ENCODE measurements at places on chromosomes 13 and 19.

DNA sequence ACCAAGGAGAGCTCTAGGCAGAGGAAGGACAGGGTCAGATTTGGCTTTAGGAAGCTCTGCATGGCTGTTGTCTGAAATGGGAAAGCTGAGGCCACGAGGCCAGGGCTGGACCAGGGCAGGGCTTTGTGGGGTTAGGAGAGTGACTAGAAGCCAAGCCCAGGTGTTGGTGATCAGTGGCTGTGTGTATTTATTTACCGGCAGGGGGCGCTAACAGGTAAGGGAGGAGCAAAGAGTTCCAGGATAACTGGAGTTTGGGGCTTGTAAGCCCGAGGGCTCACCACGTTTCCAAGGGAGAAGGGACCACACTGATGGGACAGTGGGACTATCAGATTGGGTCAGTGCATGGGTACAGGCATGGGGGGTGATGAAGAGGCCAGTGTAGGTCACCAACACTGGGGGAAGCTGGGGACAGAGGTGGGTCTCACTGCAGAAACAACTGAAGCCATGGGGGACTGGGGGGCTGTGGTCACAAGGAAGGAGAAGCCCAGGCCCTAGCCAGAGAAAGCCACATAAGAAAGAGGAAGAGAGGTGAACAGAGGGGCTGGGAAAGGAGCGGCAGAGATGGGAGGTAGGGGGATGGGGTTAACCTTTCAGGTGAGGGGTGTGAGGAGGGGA, 3.9 kb downstream of the TMEM147 start:
- DNase-seq, result no peak

- DNase-seq, result no peak
These were observed 19.3 kb upstream of the DOCK9 start for GRCh38 chr13:98997011-98997730.

GRCh38 chr19:17721821-17722220, 2.5 kb downstream of the MAP1S start:
- DNase-seq, result no peak

DNA sequence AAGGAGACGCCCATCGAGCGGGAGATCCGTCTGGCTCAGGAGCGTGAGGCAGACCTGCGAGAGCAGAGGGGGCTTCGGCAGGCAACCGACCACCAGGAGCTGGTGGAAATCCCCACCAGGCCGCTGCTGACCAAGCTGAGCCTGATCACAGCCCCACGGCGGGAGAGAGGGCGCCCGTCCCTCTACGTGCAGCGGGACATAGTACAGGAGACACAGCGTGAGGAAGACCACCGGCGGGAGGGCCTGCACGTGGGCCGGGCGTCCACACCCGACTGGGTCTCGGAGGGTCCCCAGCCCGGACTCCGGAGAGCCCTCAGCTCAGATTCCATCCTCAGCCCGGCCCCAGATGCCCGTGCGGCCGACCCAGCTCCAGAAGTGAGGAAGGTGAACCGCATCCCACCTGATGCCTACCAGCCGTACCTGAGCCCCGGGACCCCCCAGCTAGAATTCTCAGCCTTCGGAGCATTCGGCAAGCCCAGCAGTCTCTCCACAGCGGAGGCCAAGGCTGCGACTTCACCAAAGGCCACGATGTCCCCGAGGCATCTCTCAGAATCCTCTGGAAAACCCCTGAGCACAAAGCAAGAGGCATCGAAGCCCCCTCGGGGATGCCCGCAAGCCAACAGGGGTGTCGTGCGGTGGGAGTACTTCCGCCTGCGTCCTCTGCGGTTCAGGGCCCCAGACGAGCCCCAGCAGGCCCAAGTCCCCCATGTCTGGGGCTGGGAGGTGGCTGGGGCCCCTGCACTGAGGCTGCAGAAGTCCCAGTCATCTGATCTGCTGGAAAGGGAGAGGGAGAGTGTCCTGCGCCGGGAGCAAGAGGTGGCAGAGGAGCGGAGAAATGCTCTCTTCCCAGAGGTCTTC, 7.1 kb downstream of the MISP start:
- no peak for DNase-seq

DNA sequence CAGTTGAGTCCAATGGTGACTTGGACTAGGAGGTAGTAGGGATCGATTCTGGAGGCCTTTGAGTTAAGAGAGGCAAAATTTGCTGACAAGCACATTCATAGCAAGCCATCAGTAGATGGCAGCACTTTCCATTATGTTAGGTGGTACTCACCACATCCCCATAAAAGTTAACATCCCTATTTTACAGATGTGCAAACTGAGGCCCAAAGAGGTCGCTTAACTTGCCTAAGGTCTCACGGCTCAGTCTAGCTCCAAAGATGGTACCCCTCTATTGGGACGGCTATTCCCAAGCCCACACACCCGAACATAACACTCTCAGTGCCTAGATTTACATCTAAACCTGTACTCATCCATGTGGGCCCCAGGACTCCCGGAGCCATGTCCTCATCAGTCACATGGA, 21.5 kb upstream of the FOSB start:
- DNase-seq, result no peak

GRCh38 chr13:39498471-39499114, 104.4 kb downstream of the LHFPL6 start:
- no peak for DNase-seq

DNA sequence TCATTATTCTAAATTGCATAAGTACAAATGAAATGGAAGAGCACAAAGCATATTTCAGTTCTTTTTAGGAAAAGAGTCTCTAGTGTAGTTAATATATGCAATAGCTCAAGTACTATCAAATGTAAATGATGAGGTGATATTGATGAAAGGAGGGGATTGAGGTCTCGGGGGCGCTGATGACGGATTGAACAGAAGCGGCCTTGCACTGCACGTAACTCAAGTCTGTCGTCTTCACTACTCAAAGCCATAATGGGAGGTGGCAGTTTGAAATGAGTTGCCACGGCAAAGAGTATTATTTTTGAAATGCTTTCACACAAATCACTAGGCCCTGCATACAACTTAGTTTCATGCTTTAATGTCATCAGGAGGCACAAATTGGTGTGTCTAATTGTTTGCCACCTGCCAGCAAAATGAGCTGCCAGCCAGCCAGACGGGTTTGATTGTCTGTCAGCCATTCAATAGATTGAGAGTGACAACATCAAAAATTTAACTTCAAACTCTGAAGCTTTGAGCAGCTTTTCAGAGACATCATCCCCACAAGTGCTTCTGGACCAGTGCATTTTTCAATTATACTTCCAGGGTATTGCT, 256.6 kb downstream of the NBEA start:
- DNase-seq, result no peak

DNA sequence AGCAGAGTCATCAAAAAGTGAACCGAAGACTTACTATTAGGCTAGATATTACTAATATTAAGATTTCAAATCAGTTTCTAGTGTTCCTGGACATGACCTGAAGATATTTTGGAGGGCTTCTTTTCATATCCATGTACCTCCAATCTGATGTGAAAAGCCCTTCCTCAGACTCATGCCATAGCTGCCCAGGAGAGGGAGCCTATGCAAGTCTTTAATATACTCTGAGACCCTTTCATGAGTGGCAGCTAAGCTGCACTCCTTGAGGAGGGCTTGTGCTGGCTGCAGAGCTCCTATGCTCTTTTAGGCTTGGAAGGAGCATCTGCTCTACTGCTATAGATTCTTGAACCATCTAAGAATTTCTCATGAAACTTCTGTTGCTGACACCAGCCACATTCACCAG, 715.3 kb downstream of the OLFM4 start:
- DNase-seq, result no peak

DNA sequence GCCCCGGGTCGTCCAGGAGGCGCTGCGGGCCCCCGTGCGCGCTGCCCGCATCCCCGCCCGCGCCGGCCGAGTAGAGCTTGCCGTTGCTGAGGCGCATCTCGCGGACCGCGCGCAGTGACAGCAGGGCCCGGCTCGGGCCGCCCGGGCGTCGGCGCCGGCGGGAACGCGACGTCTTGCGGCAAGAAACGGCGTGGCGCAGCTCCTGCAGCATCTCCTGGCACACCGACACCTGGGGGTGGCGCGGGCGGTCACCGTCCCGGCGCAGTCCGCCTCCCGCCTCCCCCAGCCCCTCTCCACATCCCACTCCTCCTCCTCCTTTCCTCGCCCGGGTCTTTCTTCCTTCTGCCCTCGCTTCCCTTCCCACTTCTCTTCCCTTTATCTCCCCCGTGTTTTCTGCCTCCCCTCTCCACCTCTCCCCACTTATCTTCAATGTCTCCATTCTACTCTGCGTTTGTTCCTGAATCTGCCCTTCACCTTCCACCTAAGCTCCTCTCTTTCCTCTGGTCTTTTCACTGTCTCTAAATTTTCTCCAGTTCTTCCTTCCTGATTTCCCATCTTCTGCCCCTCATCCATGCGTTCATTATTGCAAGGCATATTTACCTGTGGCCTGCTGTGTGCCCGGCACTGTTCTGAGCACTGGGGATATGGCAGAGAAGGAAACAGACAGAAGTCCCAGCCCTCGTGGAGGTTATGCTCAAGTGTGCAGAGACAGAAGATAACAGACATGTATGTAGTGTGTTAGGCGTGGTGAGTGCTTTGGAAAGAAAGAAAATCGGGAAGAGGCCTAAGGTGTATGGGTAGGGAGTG, 5.2 kb upstream of the ATP1A3 start:
- DNase-seq, result no peak

DNA sequence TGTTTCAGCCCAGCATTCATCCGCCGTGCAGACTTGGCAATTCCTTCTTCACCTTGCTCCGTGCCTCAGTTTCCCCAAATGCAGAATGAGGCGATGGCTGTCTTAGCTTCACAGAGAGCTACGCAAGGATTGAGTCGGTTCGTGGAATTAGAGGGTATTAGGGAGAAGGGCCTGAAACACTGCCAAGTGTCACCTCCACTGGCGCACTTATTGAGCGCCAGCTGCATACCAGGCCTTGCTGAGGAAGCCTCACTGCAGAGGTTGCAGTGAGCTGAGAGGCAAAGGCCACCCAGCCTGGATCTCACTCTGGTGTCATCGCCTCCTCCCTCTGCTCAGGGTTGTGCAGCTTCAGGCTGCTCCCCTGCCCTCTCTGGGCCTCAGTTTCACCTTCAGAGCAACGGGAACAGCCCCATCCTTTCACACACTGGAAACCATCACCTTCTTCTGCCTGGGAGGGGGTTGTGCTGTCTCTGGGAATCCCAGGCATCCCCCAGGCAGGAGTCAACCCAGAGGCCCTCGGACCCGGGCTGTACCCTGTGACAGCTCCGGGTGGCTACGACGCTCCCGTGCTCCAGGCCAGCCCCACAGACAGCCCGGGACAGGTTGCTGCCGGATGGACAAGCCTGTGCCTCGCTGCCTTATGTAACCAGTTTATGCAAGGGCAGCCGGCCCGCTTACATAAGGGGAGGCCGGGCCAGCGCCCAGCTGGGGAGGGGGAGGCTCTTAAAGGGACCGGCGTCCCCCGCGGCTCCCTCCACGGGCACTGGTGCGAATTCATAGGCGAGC, 31.9 kb downstream of the NFIC start:
- no peak for DNase-seq

DNA sequence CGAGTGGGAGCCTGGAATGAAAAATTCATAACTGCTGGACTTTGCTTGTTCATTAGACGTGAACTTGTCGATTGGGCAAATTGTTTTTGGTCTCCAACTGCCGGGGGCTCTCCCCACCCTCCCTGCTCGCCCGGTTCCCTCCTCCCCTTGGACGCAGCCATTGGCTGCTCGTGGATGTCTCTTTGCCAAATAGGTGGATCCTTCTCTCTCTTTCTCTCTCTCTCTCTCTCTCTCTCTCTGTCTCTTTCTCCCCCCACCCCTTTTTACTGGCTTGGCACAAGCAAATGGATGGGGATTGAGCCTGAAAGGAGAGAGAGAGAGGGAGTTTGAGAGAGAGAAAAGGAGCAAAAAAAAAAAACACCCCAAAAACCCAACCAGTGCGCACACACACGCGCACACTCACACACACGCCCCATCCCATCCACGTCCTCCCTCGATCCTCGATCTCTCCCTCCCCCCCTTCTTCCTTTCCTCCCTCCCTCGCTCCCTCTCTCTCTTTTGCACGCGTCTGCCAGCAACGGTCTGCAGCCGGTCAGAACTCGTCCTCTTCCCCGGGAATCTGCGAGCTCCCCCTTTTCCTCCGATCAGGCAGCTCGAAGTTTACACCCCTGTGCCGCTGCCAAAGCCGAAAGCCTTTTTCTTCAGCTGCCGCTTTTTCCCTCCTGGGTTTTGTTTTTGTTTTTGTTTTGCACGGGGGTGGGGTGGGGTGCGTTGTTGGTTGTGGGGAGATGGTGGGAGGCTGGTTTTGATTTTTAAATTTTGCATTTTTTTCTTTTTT, 27.8 kb downstream of the NFIX start:
- no peak for DNase-seq

DNA sequence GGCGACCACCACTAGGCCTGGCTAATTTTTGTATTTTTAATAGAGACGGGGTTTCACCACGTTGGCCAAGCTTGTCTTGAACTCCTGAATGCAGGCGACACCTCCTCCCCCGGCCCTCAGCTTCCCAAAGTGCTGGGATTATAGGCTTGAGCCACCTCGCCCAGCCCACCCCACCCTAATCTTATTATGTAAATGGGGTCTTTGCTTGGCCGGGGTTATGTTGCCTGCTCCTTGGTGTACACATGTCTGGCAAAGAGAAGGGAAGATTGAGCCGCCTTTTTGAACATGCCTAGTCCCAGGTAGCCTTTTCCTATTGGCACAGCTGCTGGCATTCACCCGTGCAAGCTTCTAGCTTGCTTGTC, 106.8 kb downstream of the KCTD15 start:
- DNase-seq, result no peak

- no peak for DNase-seq
These were observed 6.2 kb downstream of the ZNF253 start for GRCh38 chr19:19871932-19872331.

DNA sequence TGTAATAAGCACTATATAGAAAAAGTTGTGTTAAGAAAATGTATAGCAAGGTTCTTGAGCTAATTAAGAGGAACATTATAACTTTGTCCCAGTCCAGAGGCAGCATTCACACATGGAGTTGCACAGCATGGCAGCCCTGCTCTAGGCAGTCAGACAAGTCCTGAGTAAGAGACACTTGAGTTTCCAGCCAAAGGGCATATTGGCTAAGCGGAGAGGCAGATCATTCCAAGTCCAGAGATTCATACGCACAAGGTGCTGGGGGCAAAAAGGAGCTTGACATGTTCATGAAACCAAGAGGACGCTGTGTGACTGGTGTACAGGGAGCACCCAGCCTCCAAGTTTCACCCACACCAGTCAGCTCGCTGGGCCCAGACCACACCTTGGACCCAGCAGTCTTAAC, 232.6 kb upstream of the IPO5 start:
- no peak for DNase-seq

DNA sequence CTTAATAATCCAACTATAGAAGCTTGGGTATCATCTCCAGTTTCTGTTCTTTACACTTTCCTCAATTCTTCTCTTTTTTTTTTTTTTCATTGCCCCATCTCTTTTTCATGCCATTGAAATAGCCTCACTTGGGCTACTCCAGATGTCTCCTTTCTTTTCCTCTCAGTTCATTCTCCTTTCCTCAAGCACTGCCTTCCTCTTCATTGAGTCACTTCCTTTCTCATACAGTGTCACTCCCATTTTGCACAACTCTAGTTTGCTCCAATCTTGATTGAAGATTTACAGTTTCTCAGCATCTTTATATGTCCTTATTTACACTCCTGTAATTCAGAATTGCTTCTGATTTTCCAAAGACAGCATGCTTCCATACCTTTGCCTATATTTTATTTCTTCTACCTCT, 61.3 kb downstream of the IPO5 start:
- DNase-seq, result no peak
